ENCODE measurements at places on chromosomes 16 and 17.

DNA sequence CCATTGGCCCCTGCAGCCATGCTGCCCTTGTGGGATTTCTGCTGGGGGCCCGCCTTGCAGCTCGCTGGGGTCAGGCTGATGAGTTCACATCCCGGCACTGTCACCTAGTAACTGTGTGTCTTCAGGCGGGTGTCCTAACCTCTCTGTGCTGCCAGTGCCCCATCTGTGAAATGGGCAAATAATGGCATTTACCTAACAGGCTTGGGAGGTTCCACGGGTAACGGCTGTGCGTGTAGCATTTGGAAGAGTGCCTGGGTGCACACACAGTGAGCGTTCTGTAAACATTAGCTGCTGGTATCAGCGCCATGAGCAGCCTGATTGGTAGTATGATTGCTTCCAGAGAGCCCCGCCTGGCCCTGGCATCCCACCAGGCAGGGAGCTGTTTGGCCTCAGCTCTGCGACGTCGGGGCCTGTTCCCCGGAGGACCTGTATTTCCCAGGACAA lies 167.3 kb upstream of the GSE1 start:
- no peak for DNase-seq

- no peak for DNase-seq
These were observed 114.5 kb upstream of the C17orf78 start for GRCh38 chr17:37261286-37261685.

DNA sequence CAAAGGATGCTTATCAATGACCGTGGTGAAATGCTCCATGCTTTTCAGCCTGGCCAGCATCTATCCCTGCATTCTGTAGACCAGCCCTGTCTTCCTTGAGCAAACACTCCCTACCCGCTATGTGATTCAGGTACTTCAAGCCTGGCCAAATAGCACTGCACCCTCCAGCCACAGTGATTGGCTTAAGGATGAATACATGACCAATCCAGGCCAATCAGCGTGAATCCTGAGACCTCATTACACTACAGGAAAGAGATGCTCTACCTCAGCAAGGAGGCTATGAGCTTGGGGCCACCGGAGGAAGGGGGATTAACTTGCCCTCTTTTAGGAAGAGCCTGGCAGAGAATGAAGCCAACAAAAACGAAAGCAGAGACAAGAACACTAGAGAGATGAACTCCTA lies 162.5 kb downstream of the ZNF423 start:
- no peak for DNase-seq

- DNase-seq: no peak
These were observed 277.1 kb downstream of the KCNJ2 start for GRCh38 chr17:70446446-70446845.

GRCh38 chr17:70989280-70989679 lies 819.9 kb downstream of the KCNJ2 start:
- no peak for DNase-seq

GRCh38 chr17:3892095-3892998 lies 506 bp downstream of the CAMKK1 start:
- peak; percentile 40 for DNase-seq

GRCh38 chr17:30401097-30401496 lies 22.4 kb downstream of the CPD start:
- no peak for DNase-seq

DNA sequence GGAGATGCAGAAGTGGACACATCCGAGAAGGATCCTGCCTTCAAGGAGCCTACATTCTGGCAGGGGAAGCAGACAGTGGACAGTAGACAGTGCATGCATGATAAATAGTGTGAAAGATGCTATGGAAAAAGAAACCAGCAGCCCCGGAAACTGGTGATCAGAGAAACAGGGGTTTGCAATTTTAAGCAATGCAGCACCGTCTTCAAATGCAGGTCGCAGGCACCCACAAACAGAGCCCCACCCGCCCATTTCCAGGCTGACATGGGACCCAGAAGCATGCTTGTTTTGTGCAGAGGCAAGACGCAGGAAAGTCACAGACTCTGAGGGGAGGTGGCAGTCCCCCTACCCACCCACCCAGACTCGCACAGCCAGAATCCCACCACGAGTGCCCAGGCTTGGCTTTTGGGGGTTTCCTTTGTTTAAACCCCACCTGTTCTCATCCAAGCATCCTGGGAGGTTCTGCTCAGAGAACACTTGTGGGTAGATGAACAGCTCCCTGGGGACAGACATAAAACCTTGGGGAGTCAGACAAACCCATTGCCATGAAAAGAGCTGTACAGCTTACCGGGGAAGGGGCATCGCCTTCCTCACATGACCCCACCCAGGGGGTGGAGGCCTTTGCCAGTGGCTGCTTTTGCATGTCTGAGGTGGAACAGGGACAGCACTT lies 114.3 kb downstream of the MGAT5B start:
- DNase-seq: no peak

DNA sequence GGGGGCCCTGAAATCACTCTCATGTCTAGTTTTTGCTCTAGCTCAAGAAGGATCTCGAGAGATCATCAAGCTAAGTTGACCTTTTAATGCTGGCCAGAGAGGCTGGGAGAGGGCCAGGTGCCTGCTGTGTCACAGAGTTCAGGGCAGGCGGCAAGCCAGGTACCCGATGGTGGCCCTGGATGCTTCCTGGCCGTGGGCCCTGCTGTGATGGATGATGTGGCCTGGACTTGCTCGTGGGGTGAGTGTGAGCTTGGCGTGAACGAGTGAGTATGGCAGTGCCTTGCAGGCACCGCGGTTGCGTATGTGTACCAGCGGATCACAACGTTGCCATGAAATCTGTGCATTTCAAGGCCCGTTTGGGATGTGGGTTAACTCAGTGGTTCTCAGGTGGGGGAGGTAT lies 7.4 kb downstream of the IRF8 start:
- DNase-seq: no peak

- no peak for DNase-seq
These were observed 253.1 kb downstream of the RBFOX1 start for GRCh38 chr16:7585705-7586104.

DNA sequence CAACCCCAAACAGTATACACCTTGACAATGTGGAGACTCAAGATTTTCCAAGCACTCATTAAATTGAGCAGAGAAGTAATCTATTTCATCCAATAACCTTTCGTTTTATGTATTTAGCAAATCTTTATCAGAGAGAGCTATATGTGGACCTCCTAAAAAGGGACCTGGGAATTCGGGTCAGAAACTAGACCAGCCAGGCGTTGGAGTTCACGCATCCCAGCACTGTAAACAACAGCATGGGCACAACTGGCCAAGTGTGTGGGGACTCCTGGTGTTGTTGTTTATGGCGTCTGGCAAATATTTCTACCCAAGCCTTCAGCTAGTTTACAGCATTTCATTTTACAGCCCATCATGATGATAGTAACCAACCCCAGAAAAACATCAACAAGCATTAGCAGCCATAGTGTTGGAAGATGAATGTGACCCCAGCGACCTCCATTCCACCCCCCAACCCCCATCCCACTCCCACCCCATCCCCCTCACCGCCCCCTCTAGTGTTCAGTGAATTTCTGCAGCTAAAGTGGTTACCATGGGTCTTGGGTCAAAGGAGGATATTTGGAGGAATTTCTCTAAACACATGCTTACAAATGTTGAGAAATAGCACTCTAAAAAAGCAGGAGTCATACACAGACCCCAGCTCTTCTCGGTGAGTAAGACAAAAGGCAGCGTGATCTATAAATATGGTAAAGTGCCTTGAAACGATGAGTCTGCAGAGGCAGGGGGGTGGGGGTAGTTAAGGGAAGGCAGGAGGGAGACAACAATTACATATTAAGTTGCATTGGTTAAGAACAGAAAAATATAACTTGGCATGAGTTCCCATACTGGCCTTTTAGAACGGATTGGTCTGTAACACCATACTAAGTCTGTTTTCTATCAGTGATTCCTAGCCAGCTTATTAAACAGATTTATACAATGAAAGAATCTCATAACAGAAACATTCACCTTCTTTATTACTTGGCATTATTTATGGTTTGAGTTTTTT lies 91.4 kb upstream of the TBX2 start:
- DNase-seq: no peak

DNA sequence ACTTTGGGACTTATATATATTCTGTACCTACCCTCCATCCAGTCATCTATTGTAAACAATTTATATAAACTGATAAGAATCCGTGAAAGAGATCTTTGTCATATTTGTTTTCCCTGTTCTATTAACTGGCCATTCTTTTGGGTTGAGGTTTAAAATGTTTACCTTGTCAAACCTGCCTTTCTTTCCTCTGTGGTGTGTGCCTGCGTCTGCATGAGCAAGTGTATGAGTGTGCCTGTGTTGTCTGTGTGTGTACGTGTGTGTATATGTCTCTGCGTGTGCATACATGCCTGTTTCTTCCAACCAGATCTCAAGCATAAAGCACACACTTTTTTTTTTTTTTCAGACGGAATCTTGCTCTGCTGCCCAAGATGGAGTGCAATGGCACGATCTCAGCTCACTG lies 201.5 kb downstream of the C16orf95 start:
- DNase-seq: no peak

GRCh38 chr17:68455901-68456338 lies 1.4 kb downstream of the WIPI1 start:
- no peak for DNase-seq

DNA sequence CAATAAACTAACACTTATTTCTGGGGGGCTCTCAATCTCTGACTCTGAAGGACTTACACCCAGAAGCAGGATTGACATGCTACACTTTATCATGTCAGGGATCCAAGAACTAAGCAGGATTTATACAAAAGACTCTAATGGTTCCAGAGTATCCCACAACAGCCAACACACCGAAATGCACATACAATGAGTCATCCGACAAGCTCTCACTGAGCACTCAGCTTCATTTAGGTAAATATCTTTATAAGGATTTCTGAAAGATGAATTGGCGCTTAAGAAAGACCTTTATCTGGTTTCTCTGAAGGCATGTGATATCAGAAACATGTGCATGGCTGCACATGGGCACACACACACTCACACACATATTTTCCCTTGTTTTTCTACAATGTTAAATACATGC lies 77.2 kb downstream of the TOX3 start:
- no peak for DNase-seq

- peak; percentile 76 for DNase-seq
These were observed 893 bp downstream of the POLR3E start for GRCh38 chr16:22297871-22298733.

DNA sequence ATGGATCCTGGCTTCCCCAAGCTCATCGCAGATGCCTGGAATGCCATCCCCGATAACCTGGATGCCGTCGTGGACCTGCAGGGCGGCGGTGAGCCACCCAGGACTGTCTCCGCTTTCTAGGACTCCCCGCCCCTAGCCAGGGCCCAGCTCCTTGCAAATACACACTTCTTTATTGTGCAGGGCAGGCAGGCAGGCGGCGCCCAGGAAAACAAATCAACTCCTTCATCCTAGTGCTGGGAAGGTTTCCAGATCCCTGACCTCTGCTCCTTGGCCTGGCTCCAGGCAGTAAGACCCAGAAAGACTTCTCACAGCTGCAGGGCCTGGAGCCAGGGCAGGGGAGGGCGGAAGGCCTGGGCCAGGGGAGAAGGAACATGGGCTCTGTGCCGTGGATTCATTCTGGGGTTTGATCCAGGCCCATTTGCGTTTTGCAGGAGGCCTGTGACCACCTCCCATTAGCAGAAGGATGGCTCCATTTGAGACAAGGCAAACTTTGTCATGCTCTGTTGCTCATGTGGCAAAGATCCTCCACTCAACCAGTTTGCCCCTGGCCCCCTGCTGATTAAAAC lies 6.0 kb upstream of the LPCAT2 start:
- DNase-seq: peak; percentile 62

- no peak for DNase-seq
These were observed 16.3 kb downstream of the HOXB1 start for GRCh38 chr17:48514477-48514876.

- DNase-seq: peak; percentile 57
These were observed 35.9 kb downstream of the CACNA1G start for GRCh38 chr17:50596191-50597037.

DNA sequence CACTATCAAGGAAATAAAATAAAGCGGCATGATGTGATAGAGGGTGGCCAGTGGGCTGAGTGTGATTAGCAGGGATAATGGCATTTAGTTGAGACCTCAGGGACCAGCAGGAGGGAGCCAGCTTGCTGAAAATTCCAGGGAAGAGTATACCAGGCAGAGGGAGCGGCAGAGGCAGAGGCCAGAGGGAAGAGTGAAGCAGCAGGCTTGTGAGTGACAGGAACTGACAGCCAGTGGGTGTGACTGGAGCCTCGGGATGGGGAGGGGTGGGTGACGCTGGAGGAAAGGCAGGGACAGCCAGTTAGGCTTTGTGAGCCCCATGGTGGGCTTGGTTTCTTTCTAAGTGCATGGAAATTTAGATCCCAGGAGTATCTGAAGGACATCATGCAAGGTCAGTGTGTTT lies 209.7 kb upstream of the CACNG3 start:
- DNase-seq: no peak

DNA sequence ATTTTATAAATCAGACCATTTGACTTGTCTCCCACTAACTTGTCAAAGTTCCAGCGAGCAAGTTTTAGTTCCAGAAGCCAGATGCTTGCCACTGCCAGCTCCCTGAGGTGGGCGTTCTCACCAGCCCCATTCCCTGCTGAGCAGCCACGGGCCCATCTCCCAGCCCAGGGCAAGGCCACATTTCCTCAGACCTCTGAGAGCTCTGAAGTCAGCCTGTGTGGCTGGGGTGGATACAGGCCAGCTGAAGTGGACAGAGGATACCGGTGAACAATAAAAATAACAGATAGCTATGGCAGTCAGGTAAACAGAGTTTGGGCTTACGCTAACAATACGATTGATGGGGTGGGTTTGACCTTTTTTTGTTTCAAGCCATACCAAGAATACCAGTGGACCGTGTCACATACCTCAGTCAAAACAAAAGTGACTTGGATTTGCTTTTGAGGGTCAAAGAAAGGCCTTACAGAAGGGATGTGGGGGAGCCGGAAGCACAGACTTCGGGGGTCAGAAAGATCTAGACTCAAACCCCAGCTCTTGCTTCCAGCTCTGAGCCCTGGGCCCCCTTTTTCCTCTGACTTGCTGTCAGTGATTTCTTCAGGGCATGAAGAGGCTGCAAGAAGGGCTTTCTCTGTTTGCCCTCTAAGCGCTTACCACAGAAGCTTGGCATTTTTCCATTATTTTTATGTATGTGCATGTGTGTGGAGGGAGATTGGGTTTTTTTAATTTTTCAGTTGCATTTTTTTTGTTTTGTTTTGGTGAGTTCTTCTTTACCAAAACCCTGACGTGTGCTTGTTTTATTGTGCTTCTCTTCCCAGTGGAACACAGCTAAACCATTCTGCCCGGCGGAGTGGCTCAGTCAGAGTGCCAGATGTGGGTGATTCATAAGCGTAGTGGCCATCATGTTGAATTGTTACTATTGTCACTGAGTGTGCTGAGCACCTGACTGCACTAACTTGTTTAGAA lies 109.9 kb downstream of the GNAO1 start:
- DNase-seq: no peak

GRCh38 chr16:85123891-85124635 lies 11.8 kb upstream of the CIBAR2 start:
- no peak for DNase-seq

DNA sequence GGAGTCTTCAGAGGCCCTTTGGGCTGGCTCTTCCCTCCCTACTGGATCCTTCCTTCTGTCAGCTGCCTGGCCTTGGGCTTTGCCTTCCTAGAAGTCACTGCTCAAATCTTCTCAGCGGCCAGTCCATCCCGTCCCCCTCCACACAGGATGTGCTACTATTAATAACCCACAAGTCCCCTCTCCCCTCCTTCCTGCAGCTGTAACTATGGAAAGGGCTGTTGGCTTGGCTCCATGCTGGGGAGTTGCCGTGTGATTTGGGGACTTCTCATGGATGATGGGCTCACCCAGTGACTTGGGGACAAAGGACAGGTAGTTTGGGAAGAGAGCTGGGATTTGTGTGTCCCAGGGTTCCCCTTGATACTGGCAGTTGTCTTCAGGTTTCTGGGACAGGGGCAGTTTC lies 19.4 kb downstream of the TMEM94 start:
- DNase-seq: no peak

All from Caco-2 (cell line).